DMS 273 treated with DMSO at 0.1 percent for 48 hours (cell line): ENCODE measurements at places on chromosomes 4 and X.

DNA sequence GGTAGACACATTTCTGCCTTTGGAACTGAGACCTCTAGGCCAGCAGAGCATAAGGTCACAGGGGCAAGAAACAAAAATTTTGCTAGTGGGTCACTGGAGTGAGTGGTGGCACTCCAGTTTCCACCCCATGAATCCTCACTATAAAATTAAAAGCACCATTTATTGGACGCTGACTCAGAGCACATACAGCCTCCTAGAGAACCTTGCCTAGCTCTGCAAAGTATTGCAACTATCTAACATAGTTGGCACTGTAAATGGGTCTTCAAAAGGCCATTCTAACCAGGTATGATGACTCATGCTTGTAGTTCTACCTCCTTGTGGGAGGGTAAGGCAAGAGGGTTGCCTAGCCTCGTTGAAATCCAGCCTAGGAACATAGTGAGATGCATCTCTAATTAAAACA is 25.1 kb downstream of the RRAGB start:
- DNase-seq = no peak

DNA sequence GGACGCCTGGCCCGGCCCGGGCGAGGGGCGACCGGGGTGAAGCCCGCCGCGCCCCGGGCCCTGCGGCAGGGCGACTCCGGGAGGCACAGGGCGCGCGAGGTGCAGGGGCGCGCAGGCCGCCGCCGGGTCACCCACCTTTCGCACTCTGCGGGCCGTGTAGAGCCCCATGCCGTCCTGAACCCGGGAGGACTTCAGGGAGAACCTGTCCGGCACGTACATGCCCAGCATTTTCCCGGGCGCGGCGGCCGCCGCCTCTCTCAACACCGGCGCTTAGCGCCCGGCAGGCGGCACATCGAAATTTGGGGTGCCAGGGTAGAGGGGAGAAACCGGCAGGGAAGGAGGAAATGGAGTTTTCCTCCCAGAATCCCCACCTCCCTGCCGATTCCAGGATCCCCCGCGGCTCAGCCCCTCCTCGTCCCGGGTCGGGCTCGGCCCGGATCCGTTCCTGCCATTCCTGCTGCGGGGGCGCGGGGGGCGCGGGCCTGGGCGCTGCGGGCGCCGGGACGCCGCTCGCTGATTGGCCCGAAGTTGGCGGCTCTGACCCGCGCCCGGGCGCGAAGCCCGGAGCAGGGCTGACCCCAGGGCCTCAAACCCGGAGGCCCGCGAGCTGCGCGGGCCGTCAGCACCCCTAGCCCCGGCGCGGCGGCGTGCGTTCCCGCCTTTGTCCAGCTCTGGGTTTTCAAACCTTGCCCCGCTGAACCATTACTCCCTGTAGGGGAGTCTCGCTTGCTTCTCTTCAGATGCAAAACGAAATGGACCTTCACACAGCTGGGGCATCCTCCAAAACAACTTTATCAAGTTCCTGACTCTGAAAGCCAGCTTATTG is at the start of gene PRDM5:
TSS of gene PRDM5 (minus strand) at position 346 of the 826 bp plus-strand sequence. CDS start at position 228, 118 bp downstream.
- no peak for DNase-seq

GRCh38 chr4:83731609-83732008 is 195.7 kb downstream of the GPAT3 start:
- DNase-seq = no peak

- DNase-seq = no peak
These were observed 19.3 kb downstream of the NOA1 start for GRCh38 chr4:56958111-56958517.

DNA sequence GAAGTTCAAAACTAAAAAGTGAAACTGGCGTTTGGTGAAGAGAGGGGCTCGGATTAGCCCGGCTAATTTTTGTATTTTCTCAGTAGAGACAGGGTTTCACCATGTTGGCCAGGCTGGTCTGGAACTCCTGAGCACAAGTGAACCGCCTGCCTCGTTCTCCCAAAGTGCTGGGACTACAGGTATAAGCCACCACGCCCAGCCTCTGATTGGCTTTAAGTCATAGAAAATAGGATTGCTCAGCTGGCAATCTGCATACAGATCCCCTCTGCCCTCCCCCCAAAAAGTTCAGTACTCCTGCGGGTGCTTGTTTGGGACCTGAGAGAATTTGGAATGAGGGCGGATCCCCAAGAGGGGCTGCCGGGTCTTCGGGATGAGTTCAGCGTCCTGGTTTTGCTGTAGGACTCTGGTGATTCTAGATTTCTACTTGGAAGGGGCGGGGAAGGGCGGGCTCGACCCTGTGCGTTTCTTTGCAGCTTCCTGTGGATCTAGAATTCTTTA is 537 bp upstream of the PRKX start:
- no peak for DNase-seq

DNA sequence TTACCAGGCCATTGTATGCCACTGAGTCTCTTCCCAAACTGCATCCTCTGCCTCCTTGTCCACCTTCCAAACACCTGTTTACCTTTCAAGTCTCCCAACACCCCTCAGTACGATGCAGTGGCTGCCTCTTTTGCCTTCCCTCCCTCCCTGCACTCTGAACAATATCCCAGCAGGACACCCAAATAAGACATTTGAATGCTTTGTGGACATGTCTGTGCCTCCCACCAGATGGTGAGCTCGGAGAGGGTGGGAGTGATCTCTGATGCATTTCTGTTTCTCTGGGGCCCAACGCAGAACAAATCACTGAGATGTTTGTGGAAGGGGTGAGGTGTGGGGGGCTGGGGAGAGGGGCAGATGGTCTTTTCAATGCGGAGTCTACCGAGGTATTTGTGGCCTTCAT is 33.4 kb downstream of the PJA1 start:
- DNase-seq = no peak

GRCh38 chrX:68249903-68250302 is 183.4 kb downstream of the OPHN1 start:
- no peak for DNase-seq

DNA sequence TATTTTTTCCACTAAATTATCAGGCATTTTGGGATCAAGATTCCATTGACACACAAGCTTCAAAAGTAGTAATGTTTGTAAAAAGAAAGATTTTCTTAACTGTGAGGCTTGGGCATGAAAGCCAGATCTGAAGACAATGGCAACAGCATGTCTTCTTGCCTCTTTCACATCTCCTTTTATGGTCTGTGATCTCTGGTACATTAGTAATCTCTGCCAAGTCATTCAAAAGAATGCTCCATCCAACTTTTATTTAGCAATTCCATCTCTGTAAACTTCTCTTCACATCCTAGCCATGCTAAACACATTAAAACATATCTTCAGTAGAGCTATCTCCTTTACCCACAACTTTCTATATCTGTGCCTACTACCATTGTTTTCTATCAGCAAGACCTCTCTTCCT is 465.4 kb downstream of the FAT4 start:
- DNase-seq = no peak

DNA sequence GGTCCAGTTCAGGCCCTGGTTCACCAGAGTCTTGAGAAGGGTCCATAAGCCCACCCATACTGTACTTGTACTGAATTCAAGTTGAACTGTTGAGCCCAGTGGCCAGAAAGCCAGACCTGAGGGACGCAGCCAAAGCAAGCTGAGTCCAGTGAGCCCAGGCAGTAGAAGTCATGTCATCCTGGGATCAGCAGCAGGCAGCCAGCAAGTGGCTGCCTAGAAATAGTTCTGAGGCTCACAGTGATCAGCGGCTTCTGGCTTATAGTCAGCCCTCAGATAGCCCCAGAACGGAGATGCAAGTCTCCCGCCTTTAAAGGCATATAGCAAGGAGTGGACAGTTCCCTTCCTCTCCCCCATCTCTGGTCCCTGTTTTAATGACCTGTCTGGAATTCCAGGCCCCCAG is 347.1 kb downstream of the FBXW7 start:
- DNase-seq = no peak

DNA sequence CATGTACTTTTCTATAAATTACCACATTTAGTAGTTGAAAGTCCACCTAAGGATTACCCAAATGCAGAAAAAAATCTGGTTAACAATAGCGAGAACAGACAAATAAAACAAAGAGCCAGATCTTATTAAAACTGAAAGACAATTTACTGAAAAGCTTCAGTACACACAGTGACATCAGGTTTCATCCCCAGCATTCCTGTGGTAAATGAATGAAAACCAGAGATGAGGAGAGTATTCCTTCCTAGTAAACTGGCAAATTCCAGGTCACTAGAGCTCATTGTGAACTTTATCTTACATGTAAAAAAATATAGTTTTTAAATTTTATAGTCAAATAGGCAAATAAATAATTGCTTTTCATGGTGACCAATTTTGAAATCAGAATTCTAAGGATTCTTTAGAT is 1290.5 kb downstream of the ADGRL3 start:
- DNase-seq = no peak

- peak; percentile 44 for DNase-seq
These were observed 52.0 kb upstream of the PDLIM5 start for GRCh38 chr4:94399721-94400120.

GRCh38 chr4:146327859-146328650 is 113.7 kb downstream of the REELD1 start:
- no peak for DNase-seq

GRCh38 chr4:20638825-20639224 is 61.4 kb upstream of the PACRGL start:
- DNase-seq = no peak

DNA sequence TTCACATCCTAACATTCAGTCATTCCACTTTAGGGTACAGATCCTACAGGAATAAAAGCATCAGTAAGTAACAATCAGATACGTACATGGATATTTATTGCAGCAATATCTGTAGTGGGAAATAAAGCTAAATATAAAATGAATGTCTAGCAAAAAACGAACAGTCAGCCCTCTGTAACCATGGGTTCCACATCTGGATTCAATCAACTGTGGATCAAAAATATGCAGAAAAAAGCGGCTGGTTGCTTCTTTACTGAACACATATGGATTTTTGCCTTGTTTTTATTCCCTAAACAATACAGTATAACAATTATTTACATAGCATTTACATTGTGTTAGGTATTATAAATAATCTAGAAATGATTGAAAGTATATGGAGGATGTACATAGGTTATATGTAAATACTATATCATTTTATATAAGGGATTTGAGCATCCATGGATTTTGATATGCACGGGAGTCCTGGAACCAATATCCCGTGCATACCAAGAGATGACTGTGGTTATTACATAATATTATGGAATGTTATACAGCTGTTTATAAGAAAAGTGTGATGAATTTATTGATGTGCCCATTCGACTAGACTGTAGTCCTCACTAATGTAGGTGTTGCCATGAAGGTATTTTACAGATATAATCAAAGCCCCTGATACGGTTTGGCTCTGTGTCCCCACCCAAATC is 132.8 kb downstream of the ARHGEF9 start:
- no peak for DNase-seq

GRCh38 chrX:54181202-54181953 is 1.7 kb downstream of the FAM120C start:
- peak; percentile 57 for DNase-seq

DNA sequence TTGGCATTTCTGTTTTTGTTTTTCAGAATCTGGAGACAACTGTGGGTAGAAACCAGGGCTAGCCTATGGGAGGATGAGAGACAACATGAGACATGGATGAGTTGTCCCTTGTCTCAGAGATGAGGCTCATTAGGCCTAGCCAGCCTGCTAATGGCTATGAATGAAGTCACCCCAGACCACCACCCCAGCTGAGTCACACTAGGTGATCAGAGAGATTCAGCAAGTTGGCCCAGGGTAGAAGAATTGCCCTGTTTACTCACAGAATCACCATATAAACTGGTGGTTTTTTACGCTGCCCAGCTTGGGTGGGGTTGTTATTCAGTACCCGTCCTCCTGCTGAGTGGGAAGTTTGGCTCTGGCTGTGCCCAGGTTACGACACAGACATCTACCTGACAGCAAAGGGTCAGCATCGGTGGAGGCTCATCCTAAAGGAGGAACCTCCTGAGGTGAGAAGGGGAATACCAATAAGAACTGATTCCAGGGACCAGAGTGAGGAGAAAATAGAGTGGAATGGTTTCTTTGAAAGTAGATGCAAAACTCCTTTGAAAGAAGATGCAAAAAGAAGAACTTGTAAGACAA is 17.2 kb upstream of the ARSJ start:
- no peak for DNase-seq

DNA sequence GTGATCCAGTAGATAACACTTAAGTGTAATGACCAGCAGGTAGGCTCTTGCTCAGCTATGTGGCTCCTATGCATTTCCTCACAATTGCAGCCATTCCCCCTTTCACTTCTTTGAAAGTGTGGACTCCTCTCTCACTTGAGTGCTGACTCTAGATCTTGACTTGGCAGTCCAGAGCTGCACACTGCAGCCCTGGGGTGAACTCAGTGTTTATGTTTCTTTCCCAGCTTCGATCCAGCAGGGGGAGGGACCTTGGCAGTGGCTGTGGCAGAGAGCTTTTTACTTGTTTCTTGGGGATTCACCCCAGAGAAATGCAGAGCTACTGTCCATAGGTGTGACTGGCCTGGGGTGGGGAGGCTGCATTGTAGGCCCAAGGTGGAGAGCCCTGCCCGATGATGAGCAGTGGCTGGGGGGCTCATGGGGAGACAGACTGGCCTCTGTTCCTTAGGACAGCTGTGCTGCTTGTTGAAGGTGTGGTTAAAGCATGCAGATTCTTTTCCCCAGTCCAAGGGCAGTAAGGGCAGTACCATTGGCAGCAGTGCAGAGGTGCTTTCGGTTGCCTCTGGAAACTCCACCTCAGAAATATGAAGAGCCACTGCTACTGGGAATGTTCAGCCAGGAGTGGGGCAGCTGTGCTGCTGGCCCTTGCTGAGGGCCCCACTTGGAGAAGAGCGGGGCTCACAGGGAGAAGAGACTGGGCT is 134.7 kb downstream of the SH3BGRL start:
- DNase-seq = no peak

GRCh38 chrX:43808231-43808630 is 74.0 kb downstream of the MAOB start:
- DNase-seq = no peak

DNA sequence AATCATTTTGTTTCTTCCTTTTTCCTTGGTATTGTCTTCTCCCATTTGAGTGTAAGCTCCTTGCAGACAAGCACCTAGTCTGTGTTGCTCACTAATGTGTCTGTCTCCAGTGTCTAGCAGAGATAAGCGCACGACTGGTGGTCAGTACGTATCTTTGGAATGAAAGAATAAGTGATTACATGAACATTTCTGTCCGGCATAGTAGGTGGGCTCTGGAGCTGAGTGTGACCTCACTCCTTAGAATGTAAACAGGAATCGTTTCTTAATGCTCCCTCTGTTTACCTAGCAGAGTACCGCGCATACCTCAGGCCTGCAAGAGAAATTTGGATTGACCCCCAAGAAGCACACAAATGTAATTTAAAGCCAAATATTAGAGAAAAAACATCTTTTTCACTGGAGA is 235.4 kb downstream of the MAML3 start:
- DNase-seq = no peak

DNA sequence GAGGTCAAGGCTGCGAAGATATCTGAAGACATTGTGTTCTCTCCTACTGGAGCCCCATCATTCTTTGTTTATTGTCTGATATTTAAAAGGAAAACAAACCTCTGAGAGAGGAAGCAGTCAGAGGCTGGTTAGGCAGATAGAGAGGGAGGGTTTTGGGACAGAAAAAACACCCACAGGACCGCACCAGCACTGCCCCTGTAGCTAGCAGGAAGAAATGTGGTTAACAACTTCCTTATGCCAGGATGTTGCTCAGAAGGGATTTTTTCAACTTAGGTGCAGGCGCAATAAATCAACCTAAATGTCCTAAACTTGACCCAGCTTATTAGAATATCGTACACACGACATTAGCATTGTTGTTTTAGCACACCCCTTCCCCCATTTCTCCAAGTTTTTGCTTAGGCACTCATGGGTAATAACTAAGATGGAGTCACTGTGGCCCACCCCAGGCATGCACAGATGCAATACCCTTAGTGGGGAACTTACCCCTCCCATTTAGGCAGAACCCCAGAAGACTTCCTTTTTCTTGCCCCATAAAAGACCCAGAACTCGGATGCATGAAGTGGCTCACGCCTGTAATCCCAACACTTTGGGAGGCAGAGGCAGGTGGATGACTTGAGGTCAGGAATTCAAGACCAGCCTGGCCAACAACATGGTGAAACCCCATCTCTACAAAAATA is 2.8 kb upstream of the ZNF718 start:
- DNase-seq = no peak
